ENCODE measurements at places on chromosomes 3 and 15.
A peak's percentile ranks its signal among the peaks of the same experiment; 100 is the strongest.

GRCh38 chr3:88189361-88189810, 39.6 kb downstream of the C3orf38 start:
- DNase-seq, result no peak

- DNase-seq, result no peak
Observed at GRCh38 chr3:11349446-11349845, 77.2 kb downstream of the ATG7 start.

GRCh38 chr3:187590861-187591576, 79.2 kb downstream of the SST start:
- no peak for DNase-seq

DNA sequence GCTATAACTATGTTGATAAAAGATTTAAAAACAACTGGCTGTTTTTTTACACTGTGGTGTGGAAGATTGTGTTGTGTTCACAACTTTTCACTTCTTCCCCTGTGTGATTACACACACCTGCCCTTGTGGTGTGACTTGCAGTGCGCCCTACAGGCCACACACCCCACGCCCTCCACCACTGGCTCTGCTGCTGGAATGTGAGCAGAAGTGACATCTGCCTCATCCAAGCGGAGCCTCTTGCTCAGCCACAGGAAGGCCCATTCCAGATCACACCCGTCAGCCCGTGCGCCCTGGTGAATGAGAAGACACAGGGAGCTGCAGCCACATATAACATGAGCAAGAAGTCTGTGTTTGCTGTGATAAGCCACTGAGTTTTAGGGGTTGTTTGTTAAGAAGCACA, 7.0 kb downstream of the CCR2 start:
- DNase-seq, result peak; percentile 40

GRCh38 chr3:167507954-167508353, 34.1 kb upstream of the SERPINI2 start:
- DNase-seq, result no peak

DNA sequence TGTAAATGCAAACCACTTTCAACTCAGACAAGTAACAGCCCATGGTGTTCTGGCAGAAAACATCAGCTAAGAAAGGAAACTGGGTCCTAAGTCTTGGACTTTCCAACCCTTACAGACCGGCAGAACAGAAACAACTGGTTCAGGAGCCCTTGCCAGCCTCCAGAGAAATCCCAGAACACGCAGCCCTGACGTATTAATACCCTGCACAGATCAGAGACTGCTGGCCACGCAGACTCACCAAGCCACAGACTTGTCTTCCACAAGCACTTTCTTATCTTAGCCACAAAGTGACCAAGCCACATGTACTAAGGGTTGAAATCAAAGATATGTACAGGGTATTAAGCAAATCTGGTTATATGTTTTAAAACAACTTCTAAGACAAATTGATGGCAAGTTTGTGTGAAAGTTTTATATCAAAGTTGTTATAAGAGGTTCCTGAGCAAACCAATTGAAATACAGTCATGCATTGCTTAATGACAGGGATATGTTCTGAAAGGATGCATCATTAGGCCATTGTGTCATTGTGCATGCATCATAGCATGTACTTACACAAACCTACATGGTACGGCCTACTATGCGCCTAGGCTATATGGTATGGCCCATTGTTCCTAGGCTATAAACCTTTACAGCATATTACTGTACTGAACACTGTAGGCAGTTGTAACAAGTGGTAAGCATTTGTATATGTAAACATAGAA, 36.8 kb downstream of the BTD start:
- no peak for DNase-seq
